ENCODE measurements at places on chromosomes 11 and 22.

DNA sequence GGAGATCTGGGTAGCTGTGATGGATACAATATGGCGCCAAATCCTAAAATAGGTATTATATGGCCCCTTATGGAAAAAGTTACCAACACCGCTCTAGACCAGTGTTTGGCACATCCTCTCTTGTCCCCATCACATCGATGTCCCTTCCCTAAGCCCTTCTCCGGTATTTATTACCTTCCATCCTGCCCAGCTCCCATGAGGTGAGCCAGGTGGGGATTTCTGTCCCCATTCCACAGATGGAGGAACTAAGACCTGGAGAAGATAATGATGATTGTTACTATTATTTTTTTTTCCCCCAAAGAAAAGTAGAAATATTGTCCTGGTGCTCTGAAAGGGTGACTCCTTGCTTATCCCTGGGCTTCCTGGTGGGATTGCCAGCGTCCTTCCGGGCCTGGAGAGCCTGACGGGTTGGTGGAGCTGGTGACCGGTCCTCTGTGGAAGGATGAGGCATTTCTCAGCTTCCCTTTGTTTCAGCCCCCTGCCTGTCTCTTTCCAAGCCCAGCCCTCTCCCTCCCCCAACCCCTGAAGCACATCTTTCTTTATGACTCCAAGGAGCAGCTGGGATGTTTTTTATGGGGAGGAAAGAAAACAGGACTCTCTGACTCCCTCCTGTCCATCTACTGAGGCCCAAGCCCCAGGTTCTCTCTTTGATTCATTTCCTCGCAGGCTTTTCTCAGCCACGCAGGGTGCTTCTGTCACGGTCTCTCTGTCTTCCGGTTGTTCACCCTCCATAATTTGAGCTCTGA, 65.4 kb downstream of the TP53I11 start:
- no peak for DNase-seq

- DNase-seq, result peak; percentile 87
Observed at GRCh38 chr11:110429731-110430266, at the start of gene FDX1. TSS of gene FDX1 (plus strand) at chr11:110429948. CDS start at chr11:110430121, 173 bp downstream.

GRCh38 chr22:28856095-28856455, 27.3 kb upstream of the ZNRF3 start:
- DNase-seq, result no peak

DNA sequence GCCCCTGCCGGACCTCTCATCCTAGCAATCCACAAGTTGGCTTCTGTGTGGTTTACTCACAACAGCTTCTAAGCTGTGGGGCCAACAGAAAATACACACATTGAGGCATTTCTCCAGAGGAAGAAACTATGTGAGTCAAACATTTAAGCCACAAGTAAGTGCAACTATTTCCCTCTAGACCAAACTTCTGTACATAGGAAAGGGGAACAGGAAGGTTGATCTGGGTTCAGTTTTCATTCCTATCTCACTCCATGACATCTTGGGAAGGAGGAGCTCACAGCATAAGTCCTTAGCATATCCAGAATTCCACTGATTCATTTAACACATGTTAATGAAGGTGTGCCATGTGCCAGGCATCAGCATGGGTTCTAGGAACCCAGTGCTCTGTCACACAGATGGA, 72.8 kb upstream of the PICALM start:
- no peak for DNase-seq

DNA sequence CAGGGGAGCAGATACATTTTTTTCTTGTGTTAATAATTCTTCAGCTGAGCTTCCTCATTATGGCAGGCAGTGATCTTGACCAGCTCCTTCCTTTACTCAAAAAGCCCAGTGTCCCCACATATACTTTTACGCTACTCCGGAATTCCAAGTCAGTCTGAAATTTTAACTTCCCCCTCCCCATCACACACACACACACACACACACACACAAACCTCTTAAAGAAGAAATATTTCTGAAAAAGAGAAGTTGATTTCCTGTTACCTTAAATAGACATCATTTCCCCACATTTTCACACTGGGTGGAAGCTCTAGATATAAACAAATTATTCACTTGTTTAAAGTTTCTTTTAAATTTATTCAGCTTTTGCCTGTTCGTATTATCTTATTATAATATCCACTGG, 113.9 kb downstream of the DBX1 start:
- DNase-seq, result no peak

DNA sequence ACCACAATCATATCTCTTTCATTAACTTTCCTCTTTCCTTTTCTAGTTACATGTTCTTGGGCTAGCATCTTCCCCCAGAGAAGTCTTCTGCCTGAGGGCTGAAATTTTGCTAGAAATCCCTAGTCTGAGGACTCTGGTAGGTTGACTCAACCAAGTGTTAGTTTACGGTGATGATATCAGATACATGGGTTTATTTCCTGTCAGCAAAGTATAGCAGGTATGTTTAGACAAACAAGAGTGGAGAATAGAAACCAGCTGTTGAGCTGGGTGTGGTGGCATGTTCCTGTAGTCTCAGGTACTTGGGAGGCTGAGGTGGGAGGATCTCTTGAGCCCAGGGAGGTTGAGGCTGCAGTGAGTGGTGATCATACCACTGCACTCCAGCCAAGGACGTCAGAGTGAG, 11.2 kb downstream of the FOLR1 start:
- no peak for DNase-seq

GRCh38 chr22:26835929-26836528, 178.6 kb downstream of the MIAT start:
- peak; percentile 41 for DNase-seq

GRCh38 chr11:110430267-110431050, 711 bp downstream of the FDX1 start:
- peak; percentile 44 for DNase-seq

GRCh38 chr11:87255589-87255988, 217.9 kb downstream of the TMEM135 start:
- DNase-seq, result no peak

GRCh38 chr11:104682206-104682605, 216.1 kb downstream of the CASP12 start:
- no peak for DNase-seq

- no peak for DNase-seq
Observed at GRCh38 chr11:65726660-65727059, 6.1 kb upstream of the RNASEH2C start.

DNA sequence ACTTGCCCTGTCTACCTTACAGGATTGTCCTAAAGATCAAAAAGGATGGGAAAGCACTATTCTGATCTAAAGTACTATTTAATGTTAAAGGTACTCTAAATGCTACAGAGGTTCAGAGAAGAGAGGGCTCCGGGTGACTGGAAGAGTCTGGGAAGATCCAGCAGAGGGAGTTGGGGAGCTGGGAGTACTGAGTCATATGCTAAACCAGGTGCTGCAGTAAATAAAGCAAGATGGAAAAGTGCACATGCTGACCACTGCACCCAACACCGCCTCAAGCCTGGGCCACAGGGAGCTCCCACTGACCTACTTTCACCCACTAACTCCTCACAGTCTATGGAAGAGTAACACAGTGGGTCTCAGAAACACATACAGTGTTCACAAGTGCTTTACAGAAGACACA, 49.3 kb downstream of the WT1 start:
- peak; percentile 85 for DNase-seq

DNA sequence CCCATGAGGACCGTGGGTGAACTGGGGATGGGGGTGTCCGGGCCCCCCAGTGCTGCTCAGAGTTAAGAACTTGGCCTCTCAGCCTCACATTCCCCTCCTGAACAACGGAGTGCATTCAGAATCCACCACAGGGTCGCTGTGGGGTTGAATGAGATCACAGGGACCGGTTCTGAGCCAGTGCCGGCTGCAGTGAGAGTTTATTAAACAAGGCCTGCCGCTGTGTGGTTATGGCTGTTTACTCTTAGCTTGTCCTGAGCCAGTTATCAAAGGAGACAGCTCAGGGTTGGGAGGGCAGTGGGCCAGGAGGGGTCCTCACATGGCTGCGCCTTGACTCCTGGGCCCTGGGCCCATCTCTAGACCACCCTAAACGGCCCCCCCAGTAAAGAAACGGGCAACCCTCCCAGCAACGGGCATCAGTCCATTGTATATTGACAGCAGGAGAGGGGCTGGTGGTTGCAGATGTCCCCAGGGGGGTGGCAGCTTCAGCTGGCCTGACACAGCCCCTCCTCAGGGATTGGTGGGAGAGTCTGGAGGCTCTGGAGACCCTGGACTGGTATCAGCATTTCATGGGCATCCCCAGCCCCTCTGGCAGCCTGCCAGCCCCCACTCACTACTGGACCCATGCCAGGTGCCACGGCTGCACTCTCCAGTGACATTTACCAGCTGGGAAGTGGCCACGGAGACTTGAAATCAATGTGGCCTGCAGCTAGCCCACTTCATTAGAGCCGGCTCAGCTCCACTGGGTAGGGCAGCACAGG, 15.1 kb upstream of the CABP7 start:
- peak; percentile 42 for DNase-seq

- no peak for DNase-seq
Observed at GRCh38 chr11:65672180-65672860, 9.6 kb upstream of the RELA start.

- DNase-seq, result peak; percentile 96
Observed at GRCh38 chr22:31676700-31677099, 14.7 kb upstream of the PISD start.

GRCh38 chr11:76169473-76169896, 36.8 kb downstream of the WNT11 start:
- DNase-seq, result no peak

DNA sequence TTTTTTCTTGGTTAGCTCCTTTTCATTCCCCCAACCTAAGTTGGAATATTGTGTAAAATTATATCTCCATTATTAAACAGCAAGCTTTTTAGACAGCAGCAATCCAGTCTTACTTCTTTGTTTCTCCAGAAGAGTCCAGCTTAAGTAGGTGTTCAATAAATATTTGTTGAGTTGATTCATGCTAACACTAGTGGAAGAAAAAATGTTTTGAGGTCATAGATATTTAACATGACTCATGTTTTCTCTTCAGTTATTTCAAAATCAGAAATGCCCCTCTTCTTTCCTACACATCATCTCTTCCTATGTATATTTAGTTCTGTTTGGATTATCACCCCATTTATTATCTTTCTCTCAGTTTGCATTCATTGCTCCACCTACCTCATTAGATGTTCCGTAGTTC, 20.3 kb downstream of the CCDC83 start:
- peak; percentile 72 for DNase-seq

DNA sequence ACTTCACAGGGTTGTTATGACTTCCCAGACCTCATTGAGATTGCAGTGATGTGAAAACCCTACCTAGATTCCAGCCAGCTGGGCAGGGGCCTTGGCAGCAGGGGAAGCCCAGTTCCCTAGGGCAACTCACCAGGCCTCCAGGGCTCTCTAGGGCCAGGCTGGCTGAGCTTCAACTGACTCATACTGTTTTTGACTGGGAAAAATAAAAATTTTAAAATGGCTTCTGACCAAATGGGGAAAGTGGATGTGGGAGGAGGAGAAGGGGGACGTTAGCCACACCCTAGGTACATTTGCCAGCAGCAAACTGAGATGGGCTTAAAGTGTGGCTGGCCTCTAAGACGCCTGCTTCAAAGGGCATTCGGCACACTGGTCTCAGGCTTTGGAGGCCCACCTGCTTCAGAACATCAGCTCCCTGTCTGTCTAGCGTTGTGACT, 39.0 kb downstream of the BMAL1 start:
- peak; percentile 39 for DNase-seq

DNA sequence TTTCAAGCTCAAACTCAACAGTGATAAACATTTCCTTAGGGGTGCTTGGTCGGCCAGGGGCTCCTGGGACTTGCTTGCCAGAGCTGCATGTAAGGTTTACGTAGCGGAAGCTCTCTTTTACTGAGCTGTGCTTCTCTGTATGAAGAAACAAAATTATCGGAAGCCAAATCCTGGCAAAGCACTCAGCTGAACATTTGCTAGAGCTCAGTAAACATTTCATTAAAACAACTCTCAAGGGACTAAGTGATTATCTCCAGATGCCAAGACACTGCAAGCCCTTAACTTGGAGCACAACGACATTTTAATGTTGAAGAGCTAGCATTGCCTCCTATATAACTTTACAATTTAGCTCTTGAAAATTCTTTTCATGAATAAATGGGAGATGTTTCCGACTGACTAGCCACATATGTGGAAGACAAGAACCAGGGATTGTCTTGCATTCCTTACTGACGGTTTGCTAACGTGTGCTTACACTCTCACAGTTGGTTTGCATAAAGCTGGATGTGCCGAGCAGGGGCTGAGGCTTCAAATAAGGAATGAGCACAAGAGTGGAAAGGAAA, 43.4 kb downstream of the SCUBE2 start:
- DNase-seq, result peak; percentile 56

DNA sequence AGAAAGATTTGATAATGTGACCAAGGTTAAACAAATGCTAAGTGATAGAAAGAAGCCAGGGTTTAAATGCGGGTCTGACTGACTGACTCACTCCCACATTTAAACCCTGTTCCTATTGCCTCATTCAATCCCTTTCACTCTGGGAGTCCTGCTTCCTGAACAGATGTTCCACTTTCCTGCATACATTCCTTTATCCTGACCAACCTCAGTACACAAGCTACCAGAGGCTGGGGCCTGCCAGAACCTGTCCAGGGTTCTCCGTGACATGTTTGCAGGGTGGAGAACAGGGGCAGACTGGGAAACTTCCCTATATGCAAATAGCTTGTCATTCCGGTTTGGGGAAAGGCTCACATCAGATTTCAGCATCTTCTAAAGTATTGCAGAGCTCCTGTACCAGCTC, 3.0 kb upstream of the ANKK1 start:
- DNase-seq, result peak; percentile 95

- no peak for DNase-seq
Observed at GRCh38 chr11:6745465-6746015, 26.2 kb downstream of the OR2AG2 start.

DNA sequence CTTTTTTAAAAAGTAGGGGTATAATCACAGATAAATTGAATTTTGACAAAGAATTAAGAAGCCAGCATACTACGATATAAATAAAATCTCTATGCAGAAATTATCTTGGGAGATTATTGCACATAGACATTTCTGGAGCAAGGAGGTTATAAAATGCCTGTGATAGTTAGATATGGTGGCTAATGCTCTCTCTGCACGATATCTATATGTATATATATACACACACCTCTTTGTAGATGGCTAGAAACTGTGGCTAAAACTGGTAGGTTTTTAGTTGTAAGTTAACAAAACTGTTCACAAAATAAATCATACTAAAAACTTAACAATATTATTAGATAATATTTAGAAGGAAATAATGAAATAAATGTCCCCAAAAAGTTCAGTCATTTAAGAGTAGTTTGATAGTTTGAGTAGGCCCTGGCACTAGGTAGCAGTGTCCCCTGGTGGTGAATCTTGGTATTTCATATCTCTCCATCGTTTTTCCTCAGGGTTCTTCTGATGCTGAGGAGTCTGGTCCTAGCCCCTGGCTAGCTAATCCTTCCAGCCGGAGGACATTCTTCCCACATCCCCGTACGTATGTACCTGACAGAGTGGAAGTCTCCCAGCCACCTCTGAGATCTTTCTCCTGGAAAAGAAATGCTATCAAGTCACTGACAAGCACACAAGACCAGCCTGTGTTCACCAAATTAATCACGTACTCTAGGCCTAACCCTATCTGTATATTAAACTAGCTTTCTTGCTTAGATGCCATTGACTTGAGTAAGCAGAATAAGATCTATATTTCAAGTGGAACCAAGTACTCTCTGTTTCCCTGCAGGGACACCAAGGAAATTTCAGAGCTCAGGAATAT, 32.2 kb downstream of the ART5 start:
- peak; percentile 31 for DNase-seq
